ACHN (cell line): ENCODE measurements at places on chromosomes 7 and 10.

- DNase-seq, result no peak
Measured at GRCh38 chr7:158316466-158317031, 271.1 kb downstream of the PTPRN2 start.

- no peak for DNase-seq
Measured at GRCh38 chr10:77219046-77219445, 418.6 kb downstream of the KCNMA1 start.

DNA sequence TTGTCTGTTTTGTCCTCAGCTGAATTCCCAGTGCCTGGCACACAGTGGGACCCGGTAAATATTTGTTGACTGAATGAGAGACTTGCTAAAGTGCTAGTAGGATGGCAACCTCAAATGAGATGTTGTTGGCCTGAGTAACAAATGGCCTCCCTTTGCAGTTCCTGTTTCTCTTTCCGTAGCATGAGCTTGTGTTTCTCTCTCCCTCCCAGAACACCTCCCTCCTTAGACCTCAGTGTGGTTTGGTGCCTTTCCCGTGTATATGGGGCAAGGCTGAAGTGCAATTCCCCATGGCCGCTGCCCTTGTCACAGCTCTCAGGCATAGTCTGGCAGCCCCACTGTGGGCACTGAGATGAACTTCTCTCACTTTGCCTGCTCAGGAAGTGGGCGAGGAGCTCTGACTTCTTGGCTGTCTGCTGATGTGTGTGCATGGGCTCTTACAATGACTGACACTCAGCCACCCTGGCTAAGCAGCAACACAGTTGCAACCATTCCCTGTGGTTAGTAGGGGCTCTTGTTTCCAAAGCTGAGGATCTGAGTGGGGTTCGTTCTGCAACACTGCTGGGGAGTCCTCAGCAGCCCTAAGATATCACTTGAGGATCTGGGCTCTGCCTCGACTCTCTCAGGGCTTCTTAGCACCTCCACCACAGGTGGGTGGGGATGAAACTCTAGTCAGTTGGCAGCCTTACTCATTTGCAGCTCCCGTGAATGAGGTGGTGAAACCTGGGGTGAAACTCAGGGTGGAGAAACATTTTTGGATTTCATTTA is 136.1 kb downstream of the ICA1 start:
- DNase-seq, result no peak

DNA sequence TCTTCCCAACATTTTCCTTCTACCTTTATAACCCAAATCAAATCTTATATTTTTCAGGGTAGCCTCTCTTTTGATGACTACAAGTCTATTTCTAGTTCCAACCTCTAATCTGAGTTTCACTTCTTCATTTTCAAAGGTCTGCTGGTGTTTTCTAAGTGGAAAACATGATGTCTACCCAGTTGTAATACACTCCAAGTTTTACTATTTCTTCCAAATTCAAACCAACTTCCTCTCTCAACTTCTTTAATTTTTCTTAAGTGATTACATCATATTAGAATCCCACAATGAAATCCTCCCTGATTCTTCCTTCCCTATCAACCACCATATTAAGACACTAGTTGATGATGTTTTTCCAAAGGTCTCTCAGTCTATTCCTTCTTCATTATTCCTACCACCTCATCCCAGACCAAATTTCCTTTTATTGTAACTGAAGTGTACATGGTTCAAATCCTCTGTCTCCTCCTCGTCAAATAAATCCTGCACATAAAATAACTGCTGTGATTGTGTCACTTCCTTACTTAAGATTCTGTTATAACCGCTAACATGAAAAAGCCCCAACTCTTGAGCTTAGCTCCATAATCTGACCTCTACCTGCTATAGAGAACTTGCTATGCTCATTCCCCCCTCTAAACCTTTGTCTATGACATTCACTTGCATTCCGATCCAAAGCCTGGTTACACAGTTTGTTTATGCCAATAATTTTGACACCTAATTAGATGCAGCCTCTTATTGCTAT is 12.7 kb downstream of the TAS2R38 start:
- no peak for DNase-seq

GRCh38 chr10:59970396-59971368 is 64.3 kb upstream of the CCDC6 start:
- DNase-seq, result no peak

- no peak for DNase-seq
Measured at GRCh38 chr7:165661-166337, 26.6 kb upstream of the FAM20C start.

- no peak for DNase-seq
Measured at GRCh38 chr7:76133164-76133775, 68.4 kb upstream of the SRRM3 start.

GRCh38 chr7:104149822-104150221 is 58.0 kb downstream of the ORC5 start:
- no peak for DNase-seq

- DNase-seq, result no peak
Measured at GRCh38 chr10:21134645-21135022, 237.5 kb upstream of the NEBL start.

- DNase-seq, result no peak
Measured at GRCh38 chr7:5598261-5598761, 174.7 kb upstream of the TNRC18 start.

GRCh38 chr7:20653636-20654035 is 38.2 kb downstream of the ABCB5 start:
- no peak for DNase-seq

DNA sequence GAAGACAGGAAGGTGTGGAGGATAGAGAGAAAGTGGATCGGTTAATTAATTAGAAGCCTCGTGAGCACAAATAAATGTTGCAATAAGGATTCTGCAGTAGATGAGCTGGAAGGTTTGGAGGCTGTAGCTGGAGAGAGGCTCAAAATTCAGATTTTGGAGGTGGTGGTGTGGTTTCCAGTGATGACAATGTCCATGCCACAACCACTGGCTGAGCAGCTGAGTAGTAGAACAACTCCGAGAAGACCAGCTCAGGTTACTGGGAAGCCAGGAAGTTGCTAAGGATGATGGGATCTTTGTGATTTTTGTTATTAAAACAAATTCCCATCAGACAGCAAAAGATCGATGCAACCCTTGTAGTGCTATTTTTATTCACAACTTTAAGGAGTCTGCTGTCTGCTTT is 7.7 kb downstream of the SLC26A4 start:
- DNase-seq, result no peak

DNA sequence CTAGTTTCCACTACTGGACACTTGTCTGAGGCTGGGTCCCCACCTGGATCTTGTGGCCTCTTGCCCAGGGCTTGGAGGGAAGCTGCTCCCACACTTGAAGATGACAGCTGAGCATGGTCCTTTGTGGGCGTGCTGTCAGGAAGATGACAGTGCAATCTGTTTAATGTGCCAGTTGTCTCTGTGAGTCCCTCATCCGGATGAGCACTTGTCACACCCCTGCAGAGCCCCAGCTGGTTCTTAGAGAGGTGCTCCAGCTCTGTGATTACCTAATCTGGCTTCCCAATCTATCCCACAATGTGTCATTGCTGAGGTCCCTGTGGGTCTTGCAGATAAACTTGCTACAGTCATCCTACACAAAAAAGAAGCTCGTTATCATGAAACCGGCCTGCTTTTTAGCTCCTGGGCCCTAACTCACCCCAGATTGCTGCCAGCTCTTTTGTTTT is 34.8 kb upstream of the CCSER2 start:
- no peak for DNase-seq

GRCh38 chr10:110818311-110819256 is 53.1 kb upstream of the PDCD4 start:
- DNase-seq, result no peak

DNA sequence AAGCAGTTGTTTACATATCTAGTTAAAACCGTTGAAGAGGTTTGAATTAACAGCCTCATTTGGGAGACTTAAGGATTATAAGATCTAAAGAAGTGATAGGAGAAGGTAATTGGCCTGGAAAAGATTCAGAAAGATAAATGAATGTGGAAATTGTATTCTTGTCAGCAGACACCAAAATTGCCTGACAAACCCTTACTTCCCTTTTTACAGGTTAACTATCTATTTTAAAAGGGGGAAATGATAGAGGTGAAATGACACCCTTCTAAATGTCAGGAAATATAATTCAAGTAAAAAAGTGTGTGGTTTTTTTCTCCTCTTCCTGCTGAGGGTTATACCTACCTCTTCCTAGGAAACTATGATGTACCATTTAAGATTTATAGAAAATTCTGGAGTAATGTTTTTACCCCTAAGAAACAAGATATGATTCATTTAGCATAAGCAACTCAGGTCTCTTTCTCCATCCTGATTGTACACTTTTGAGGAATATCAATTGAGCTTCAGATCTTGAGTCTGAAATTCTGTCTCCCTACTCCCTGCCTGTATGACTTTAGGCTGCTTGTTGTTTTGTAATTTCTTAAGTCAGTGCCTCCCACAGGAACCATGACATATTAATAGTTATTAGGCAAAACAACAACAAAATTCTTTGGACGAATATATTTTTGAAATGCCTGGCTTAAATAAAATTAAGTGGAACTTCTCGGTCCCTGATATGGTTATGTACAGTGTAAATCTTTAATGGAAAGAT is 250.4 kb downstream of the RNLS start:
- DNase-seq, result no peak

- DNase-seq, result no peak
Measured at GRCh38 chr10:116000151-116000842, 272.7 kb downstream of the GFRA1 start.

GRCh38 chr10:103514244-103514643 is 20.7 kb downstream of the NEURL1 start:
- no peak for DNase-seq

GRCh38 chr7:18550574-18550973 is 55.0 kb downstream of the HDAC9 start:
- DNase-seq, result no peak

GRCh38 chr7:129009437-129009836 is 45.5 kb downstream of the TNPO3 start:
- no peak for DNase-seq

DNA sequence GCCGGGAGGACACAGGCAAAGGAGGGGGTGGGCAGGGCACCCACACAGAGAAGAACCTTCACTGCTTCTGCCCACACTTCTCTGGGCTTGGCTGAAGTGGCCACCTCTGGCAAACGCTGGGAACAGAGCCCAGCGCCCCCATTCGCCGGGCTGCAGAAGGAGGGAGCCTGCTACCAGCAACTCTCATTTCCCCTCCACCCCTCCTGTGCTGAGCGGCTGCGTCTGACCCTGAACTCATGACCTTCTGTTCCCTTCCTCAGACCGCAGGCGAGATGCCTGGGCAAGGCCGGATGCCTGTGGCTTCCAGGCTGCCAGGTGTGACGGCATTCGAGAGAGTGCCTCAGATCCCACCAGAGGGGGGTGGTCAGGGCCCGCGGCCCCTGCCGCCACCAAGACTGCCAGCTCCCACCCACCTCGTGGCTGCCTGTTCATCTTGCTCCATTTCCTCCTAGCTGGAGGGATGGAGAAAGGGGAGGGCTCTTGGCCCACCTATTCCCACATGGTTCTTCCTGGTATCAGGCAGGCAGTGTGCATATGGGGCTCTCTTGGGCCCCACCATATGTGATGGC is 19.8 kb downstream of the DNAJB12 start:
- peak; percentile 97 for DNase-seq

GRCh38 chr10:63583909-63584724 is 62.9 kb downstream of the REEP3 start:
- DNase-seq, result no peak
